ENCODE measurements at places on chromosomes 5 and 9.

DNA sequence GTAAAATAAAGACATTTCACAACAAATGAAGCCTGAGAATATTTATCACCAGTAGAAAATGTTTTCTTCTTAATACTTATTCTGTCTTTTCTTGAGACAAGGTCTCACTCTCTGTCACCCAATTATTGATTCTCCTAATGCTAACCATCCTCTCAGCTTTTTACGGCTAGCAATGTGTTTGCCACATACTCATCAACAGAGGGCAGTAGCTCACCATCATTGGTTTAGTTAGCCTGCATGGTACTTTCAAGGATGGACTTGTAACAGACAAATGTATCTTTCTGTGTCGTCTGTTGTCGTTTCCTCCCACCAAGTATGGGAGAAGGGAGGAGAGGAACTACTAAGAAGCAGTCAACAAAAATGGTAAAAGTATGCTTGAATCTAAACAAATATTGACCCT, 5.9 kb upstream of the ACO1 start:
- no peak for DNase-seq

DNA sequence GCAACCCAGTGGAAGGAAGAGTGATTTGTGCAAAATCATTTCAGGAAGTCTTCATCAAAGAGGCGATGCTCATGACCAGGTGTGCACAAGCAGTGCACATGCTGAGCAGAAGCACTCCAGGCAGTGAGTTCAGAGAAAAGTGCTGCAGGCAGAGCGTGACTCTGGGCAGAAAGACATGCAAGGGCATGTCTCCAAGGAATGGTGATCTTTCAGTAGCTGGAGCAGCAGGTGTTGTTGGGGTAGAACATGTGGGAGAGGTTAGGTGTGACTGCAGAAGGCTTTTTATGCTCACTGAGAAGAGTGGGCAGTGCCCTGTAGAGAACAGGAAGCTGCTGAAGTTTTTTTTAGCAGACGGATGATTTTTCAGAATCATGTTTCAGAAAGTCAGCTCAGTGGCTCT, 545.4 kb upstream of the TLE4 start:
- DNase-seq = no peak

DNA sequence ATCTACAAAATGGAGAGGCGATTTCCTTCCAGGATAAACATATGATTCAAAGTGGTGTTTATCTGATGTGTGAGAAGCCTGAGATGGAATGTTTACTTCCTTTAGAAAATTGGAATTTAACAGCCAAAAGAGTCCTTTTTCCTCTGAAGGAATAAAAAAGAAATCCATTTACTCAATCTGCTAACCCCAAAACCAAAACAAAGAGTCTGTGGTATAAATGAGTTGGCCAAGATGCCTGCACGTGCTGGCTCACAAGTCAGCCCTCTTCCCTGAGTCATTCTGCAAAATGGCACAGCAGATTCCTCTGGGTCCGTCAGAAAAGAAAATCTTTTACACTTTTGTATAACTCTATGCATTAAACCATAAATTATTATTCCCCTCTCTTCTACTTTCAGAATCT, 60.8 kb downstream of the EBF1 start:
- no peak for DNase-seq

- no peak for DNase-seq
Measured at GRCh38 chr9:76516350-76516749, 57.4 kb downstream of the GCNT1 start.

- DNase-seq = no peak
Measured at GRCh38 chr9:83349031-83349430, 189.2 kb downstream of the FRMD3 start.

DNA sequence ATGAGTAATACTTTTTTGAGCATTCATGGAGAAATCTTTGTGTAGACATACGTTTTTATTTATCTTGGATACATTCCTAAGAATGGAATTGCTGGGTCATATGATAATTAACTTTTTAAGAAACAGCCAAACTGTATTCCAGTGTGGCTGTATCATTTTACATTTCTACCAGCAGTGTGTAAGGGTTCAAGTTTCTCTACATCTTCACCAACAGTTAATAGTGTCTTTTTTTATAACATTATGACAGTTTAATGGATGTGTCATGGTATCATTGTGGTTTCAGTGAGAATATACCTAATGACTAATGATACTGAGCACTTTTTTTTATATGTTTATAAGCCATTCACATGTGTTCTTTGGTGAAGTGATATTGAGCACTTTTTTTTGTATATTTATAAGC, 52.4 kb downstream of the NIPBL start:
- DNase-seq = no peak

DNA sequence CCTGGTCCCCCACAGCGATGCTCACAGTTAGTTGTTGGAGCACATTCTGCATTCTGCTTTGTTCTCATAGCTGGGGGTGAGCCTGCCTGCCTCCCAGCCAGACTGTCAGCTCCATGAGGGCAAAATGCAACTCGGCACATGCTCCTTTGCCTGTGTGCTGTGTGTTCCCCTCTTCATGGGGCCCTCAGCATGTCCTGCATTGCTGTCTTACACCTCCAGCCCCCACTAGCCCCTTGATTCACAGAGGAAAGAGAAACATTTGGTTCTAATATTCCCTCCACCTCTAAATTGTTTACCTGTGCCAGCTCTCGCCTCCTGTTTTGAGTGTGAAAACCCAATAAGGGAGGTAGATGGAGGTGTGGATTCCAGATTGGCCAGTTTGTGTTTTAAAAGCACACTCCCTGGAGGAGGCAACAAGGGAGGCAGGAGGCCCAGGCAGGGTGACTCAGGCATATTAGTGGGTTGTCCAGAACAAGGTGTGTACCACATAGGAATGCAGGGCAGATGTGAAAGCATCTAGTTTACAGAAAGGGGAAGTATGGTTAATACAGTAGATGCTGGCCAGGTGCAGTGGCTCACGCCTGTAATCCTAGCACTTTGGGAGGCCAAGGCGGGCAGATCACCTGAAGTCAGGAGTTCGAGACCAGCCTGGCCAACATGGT, 224.6 kb downstream of the AGTPBP1 start:
- no peak for DNase-seq

- no peak for DNase-seq
Measured at GRCh38 chr5:101678481-101679193, 617.4 kb downstream of the SLCO4C1 start.

DNA sequence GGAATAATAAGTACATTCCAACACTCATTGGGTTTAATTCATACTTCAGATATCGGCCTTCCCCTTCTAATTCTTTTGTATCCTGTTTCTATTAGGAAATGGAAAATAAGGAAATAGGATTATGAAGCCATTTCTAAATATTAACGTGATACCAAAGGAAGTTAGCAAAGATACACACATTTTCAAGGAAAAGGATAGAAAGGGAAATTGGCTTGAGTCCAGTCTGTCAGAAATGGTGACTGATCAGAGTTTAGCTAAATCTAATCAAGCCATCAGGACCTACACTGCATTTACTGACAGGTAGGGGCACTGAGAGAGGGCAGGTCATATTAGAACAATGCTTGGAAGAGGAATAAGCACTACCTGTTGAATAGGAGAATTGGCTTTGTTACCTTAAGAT, 3.1 kb downstream of the TRPM3 start:
- no peak for DNase-seq

GRCh38 chr5:173880306-173880985, 7.7 kb upstream of the CPEB4 start:
- no peak for DNase-seq

DNA sequence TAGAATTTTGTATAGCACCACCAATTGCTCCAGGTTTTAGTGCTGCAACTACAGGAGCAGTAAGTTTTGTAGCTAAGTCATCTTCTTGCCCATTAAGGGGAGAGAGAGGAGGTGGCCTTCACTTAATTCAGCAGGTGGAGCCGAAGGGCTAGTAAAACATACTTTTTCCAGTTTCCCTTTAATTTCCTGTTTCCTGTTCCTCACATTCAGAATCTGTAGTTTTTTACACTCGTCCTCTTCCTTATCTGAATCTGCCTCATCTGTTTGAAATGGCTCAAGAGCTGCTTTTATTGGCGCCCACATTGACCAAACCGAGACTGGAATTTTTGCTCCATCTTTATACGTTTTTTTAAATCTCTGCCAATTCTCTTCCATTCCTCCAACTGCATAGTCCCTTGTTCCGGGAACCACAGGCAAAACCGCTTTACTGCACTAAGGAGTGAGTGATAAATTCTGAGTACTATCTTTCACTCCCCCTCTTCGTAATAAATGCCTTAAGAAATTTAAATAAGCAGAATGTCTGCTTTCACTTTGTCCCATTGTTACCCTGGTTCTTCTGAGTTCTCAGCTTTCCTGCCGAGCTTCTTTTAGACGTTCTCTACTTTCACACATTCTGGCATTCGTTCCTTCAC, 133.9 kb downstream of the DROSHA start:
- DNase-seq = no peak

GRCh38 chr9:121807069-121807822, 155.8 kb downstream of the DAB2IP start:
- DNase-seq = no peak

- no peak for DNase-seq
Measured at GRCh38 chr5:58228896-58229295, 231.0 kb downstream of the PLK2 start.

GRCh38 chr5:74647096-74647495, 6.6 kb upstream of the ENC1 start:
- DNase-seq = no peak

DNA sequence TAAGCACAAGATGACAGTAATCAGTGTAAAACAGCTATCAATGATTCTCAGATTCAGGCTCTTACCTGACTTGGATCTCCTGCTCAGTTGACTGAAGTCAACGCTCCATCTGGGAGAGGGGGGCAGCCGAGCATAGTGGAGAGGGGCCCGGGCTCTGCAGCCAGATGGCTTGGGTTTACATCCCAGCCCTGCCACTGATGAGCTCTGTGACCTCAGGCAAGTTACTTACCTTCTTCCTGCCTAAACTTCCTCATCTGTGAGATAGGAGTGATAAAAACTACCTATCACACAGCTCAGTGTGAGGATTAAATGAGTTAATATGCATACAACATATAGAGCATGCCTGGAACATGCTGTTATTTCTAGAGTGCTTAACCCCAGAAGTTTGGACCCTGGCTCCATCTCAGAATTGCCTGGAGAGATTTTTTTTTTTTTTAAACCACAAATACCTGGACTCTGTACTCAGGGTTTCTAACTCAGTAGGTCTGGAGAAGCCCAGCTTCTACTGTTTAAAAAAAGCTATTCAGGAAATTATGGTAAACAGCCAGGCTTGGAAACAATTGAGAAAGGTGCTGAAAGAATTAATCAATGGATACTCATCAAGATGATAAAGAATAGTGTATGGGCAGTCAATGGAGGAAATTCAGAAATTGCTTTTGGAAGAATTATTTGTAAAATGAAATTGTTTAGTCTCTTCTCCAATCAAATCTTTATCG, 72.2 kb downstream of the ANKRD55 start:
- no peak for DNase-seq

DNA sequence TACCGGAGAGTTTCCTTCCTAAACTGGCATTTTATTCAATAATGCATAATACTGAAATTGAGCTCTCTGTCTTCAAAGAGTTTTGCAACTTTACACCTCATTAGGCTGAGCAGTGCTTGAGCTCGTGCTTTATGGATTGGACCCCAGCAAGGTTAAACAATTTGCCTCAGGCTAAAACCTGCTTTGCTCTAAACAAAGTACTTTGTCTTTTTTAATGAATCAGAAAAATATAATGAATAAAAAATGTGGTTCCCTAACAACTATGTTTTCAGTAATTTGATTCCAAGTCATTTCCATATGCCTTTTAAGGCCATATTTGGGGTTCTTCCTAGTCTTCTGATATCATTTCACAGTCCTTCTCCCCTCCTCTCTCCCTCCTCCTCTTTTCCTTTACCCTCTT, 20.0 kb downstream of the ZNF366 start:
- DNase-seq = no peak

- no peak for DNase-seq
Measured at GRCh38 chr5:169914766-169915165, 65.5 kb downstream of the INSYN2B start.

DNA sequence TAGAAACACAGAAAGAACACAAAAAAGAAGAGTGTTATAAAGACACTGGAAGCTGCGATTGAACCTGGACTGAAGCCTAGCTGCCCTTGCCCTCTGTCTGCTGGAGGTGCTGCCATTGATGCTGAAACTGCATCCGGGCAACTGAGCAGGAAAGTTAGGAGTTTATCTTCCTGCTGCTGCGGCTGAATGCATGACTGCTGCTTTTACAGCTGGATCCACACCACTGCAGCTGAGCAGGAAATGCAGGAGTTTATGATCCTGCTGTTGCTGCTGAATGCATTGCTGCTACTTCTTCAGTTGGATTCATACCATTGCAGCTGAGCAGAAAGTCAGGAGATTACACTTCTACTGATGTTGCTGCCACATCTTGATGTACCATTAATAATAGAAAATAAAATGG, 21.8 kb upstream of the JAKMIP2 start:
- no peak for DNase-seq

DNA sequence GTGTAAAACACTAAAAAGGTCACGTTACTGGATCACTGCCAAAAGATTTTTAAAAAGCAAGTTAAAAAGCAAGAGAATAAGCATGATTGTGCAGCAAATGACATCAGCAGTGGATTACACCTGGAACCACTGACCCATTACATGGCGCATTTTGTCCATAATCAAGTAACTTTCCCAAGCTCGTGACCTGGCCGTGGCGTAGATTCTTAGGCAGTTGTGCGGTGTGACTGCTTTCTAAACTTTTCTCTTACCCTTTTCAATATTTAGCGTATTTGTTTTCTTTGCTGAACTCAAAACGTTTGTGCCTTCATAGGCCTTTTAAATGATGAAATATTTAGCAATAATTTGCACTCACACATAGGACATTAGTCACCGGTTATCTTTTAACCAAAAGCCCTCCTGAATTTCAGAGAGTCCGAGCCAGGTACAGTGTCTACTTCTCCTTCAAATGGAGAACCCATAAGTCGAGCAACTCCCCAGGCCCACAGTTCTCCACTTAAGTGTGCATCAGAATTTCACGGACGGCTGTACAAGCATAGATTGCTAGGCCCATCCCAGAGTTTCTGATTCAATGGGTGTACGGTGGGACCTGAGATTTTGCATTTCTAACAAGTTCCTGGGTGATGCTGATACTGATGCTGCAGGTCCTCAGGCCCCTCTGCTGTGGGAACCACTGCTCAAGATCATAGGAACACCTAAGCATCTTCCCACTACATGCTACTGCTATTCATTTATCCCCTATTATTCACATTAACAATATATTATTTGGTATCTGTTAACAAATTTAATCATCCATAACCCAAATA, 144.4 kb downstream of the GLIS3 start:
- no peak for DNase-seq

DNA sequence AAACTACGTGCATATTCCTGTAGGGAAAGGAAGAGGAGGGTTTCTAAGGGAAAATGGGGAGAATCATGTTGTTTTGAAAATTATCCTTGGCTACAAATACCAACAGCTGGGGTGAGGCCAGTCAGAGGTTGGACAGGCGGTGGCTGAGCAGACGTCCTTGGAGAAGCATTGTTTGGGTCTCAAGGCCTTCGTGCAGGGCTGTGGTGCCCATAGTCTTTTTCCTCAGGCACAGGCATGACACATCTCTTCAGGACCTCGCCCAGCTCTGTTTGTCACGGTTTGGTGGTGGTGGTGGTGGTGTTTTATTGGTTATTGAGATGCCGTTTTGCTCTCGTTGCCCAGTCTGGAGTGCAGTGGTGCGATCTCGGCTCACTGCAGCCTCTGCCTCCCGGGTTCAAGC, 27.8 kb upstream of the EGFL7 start:
- no peak for DNase-seq

- DNase-seq = no peak
Measured at GRCh38 chr9:5510360-5510931, at the start of gene PDCD1LG2. PDCD1LG2 (plus strand) TSS chr9:5510531; CDS start chr9:5522547, 12,016 bp downstream.

Measured in stimulated activated CD8-positive, alpha-beta memory T cell treated with anti-CD3 and anti-CD28 coated beads, Interleukin-2, amount 100 ng/mL, for 1 hour (primary cell).